Stimulated activated memory B cell treated with anti-CD40 and anti-IgM and Interleukin-4, amounts not matched to agents 10 μg/mL and 1 μg/mL and 100 μg/mL, for 72 hours (primary cell): ENCODE measurements at places on chromosomes 4 and X.
A peak's percentile ranks its signal among the peaks of the same experiment; 100 is the strongest.

- no peak for ATAC-seq
Observed at GRCh38 chr4:123583043-123583442, 186.4 kb downstream of the SPRY1 start.

GRCh38 chr4:6226506-6226905 is 26.2 kb upstream of the JAKMIP1 start:
- ATAC-seq: no peak

DNA sequence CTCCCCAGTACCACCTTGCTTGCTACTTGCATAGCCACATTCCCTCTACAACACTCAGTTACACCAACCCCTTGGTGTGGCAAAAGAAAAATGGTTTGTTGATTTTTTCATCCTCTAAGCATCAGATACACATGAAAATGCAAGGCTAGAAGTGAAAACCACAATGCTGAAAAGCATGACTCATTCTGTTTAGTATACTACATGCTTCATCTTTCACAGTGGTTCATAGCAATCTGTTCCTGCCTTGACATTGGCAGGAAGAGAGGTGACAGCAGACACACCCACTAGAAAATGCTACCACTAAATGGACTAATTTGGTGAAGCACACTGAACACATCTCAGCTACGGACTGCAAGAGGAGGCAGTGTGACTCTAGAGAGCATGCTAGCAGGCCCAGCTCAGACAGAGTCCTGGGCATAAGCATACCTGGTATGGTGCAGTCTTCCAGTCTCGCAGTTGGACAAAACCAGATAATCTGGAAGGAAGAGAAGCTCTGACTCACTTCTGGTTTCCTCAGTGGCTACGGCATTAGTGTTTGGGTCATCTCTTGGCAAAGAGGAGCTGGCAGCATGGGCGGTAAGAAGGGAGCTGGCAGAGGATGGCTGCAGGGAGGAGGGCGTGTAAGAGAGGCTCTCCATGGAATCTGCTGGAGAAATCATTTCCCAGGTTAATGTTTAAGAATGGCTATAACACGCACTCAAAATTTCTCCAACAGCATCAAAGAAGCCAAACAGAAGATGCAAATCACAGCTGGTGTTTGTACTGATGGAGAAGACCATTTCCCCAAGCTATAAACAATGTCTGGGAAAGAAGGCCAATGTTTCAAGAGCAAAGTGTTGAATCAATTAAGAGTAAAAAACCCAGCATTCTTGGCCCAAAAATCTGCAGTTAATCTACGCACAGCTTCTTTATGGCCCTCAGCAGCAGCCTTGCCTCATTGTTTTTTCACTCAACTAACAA is 37.8 kb downstream of the GAB3 start:
- peak; percentile 81 for ATAC-seq

DNA sequence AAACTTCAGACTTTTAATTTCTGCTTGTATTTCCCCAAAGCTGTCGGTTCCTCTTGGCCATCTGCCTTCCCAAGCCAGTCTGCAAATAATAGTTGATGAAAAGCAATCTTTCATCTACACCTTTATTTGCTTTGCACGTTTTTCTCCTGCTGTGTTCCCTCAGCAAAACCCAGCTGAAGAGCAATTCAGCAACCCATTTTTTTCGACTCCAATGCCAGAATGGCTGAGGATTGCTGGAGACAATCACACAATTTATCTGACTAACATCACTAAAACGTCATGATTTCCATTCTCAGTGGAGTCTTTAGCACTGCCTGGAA is 94.3 kb downstream of the GPRIN3 start:
- ATAC-seq: no peak

- no peak for ATAC-seq
Observed at GRCh38 chr4:17544205-17544604, 29.2 kb downstream of the CLRN2 start.

GRCh38 chr4:158203436-158203835 is 6.8 kb upstream of the TMEM144 start:
- no peak for ATAC-seq

GRCh38 chr4:24274381-24274941 is 309.9 kb downstream of the DHX15 start:
- no peak for ATAC-seq

DNA sequence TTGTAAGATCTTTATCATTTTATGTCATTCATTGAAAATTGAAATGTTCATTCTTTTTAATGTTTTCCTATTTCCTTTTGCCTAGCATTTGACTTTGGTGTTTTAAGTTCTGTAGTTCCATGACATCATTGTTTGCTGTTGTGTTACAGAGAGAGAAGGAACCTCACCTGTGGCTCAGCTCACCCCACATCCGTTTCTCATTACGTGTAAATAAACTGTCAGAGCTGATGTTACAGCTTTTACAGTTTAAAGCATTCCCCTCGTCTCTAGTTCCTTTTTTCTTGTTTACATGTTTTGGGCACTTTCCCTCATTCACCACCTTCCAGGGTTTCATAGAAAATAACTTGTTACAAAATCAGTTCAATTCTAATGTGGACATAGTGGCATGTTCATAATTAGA is 137.2 kb downstream of the FNIP2 start:
- ATAC-seq: no peak

- ATAC-seq: no peak
Observed at GRCh38 chr4:140893939-140894338, 137.8 kb upstream of the TBC1D9 start.

- ATAC-seq: no peak
Observed at GRCh38 chrX:110268886-110269285, 49.0 kb downstream of the AMMECR1 start.

DNA sequence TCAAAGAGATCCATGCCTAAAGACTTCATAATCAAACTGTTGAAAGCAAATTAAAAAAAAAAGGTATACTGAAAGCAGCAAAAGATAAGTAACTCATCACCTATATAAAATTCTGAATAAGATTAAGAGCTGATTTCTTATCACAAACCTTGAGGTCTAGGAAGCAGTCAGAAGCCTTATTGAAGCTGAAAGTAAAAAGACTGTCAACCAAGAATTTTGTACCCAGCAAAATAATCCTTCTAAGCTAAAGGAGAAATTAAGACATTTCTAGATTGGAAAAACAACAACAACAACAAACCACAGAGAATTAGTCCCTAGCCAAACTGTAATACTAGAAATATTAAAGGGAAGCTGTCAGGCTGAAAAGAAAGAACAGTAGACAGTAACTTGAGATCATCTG is 622.9 kb downstream of the PCDH7 start:
- ATAC-seq: no peak

- ATAC-seq: no peak
Observed at GRCh38 chr4:153988492-153989363, 199.8 kb upstream of the SFRP2 start.

- no peak for ATAC-seq
Observed at GRCh38 chr4:168200685-168201084, 108.3 kb downstream of the ANXA10 start.

- ATAC-seq: no peak
Observed at GRCh38 chr4:83255584-83255983, 29.0 kb downstream of the COQ2 start.

GRCh38 chr4:168380290-168380689 is 61.7 kb upstream of the DDX60 start:
- no peak for ATAC-seq
